ENCODE measurements at places on chromosomes 7 and 10.

- DNase-seq = no peak
Measured at GRCh38 chr7:405489-406211, 114.0 kb downstream of the PDGFA start.

DNA sequence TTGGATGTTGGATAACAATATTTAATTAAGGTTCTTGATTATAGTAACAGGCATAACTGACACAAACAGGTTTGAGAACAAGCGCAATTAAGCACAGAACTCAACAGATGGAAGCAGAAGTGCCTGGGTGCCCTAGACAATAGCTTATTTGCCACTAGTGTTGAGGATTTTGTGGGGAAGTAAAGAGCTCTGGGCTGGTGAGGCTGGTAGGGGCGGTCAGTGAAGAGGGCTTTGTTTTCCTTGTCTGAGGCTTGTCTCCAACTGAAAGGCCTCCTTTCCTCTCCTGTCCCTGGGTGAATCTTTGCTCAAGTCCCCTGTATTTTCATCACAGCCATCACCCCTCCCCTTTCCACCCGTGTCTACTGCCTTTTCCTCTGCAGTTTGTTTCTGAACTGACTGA lies 104.6 kb downstream of the KAT6B start:
- DNase-seq = no peak

DNA sequence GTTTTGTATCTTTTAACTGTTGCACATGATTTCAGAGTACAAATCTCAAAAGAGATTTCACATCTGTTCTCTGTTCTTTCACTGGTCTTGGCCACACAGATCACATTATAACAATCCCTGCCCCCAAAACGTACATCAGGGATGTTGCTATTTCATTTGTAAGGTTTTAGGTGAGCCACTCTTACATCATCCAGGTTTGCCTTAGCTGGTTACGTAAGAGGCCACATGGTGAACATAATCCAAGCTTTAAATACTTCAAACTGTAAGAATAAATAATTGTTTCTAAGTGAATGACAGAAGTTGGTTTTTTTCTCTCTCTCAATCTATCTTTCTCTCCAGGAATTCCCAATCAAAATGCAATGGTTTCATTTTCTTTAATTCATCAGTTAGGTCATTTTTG lies 245.9 kb upstream of the HGF start:
- no peak for DNase-seq

DNA sequence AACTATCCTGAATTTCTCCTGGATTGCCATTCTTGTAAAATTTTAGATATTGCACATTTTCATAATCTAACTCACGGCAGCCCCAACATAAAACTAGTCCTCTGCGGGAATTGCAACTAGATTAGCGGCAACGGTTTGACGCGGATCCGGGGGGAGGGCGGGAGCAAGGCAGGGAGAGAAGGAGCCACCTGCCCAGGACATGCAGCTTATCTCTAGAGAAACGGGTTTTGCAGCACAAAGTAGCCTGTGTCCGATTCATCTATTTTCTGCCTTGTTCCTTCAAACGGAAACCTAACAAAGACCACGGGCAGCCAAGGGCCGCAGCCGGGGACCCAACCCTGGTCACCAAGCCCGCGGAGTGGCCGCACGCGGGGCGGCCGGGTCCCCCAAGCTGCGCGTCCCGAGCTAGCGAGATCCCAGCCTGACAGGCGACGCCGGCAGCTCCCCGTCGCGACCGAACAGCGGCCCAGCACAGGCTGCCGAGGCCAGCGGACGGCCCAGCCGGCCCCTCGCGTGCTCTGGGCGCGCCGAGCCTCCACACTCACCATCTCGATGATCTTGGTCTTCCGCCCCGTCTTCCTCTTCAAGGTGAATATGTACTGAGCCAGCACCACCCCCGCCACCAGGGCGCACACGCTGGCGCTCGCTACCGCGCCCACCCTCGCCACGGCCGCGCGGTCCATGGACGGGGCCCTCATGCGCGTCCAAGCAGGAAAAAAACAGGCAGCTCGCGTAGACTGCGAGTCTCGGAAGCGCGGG lies at the start of gene NT5C3A:
Gene NT5C3A (minus strand): TSS at position 754 of the 759 bp plus-strand sequence. CDS start 71 bp downstream, at position 683.
- no peak for DNase-seq

DNA sequence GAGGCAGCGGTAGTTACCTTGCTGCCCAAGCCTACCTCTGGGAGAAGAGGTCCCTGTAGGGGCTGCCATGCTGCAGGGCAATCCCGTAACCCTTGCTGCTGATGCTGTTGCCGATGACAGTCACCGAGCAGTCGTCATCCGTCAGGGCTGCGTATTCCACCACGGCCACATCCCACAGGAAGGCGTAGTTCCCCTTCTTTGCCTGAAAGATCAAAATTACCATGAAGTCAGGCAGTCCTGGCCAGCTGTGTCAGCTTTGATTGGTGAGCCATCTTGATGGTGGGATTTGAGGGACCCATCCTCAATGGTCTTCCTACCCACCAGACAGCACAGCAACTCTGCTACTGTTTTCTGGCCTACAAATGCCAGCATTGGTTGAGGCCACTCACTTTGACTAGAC lies 746.8 kb downstream of the GRID1 start:
- no peak for DNase-seq

- no peak for DNase-seq
Measured at GRCh38 chr7:104963991-104964385, 50.0 kb upstream of the KMT2E start.

- peak; percentile 87 for DNase-seq
Measured at GRCh38 chr10:72048450-72049124, 39.8 kb downstream of the SPOCK2 start.

- DNase-seq = no peak
Measured at GRCh38 chr7:34143402-34143801, 238.1 kb downstream of the BMPER start.

GRCh38 chr10:117214401-117214800 lies 17.1 kb downstream of the KCNK18 start:
- DNase-seq = no peak

GRCh38 chr7:3592401-3593134 lies 291.5 kb downstream of the SDK1 start:
- no peak for DNase-seq

- no peak for DNase-seq
Measured at GRCh38 chr10:43383204-43383971, 12.0 kb downstream of the FXYD4 start.

DNA sequence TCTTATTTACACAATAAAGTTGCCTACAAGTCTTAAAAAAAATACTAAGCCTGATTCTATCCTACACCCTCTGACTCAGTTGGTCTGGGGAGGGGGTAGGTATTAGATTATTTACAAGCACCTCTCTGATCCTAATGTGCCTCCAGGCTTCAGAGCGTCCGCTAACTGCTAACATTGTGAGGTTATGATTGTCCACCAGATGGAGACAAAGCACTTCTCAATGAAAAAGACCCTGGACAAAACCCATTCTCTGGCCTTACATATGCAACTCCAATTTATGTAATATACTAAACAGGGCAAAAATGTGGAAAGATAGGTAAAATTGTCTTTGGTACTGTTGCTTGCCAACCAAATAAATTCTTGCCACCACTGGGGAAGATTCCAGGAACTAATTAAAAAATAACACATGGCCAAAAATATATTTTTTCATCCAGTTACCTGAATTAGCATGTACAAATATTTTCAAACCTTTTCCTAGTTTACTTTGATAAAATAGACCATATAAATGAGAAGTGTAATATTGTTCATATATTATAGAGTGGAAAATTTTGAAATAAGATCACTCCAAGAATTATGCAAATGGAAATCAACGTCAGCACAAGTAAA lies 92.4 kb downstream of the KIF20B start:
- no peak for DNase-seq

- DNase-seq = no peak
Measured at GRCh38 chr10:33483816-33484190, 149.3 kb upstream of the NRP1 start.

GRCh38 chr10:95818010-95818409 lies 62.0 kb downstream of the ENTPD1 start:
- no peak for DNase-seq

DNA sequence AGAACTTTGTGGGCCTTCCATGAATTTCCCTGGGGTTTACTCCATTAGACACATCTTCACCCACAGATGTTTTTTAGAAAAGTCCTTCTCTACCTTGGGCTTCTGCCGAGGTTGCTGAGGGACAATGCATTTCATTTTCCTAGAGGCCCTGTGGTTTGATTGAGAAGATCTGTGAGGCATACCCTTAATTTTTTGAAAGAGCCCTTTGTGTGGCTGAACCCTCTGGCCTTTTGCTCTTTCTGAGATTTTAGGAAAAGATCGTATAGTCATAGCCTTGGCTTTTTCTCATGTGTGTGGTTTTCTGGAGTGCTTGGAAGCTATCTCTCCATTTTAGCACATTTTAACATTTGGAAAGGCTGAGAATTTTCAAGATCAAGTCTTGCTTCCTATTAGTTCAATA lies 119.8 kb upstream of the LYZL1 start:
- no peak for DNase-seq

DNA sequence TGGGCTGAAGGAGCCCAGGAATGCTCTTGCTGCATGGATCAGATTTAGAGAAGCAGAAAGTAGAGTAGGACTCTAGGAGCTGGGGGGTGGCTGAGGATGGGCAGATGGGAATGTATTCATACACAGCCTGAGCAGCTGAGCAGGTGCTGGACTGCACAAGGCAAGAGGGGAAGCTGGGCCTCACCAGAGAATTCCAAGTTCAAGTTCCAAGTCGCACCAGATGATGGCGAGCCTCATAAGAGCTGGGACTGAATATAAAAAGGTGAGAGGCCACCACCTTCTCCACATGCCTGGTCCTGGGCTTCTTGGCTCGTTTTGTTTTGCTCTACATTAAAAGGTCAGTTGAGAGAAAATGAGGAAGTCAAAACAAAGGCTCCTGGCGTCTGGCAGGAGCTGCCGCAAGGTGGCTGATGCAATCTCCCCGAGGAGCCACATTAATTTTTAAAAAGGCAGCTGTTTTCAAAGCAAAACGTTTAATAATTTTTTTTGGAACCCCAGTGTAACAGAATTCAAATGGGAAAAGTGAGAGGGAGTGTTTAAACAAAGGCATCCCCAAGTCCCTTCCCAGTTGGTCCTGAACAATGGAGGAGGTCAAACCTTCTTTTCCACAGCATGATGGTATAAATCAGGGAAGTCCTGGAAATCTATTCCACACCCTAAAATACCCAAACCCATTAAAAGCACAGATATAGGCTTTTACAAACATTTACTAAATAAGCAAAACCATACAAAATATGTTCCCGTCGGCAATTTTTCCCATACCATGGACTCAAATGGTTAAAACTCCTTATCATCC lies 9.5 kb downstream of the CYREN start:
- DNase-seq = no peak

GRCh38 chr10:75649466-75649865 lies 218.0 kb downstream of the LRMDA start:
- DNase-seq = no peak

GRCh38 chr10:72574636-72575035 lies 51.2 kb downstream of the MICU1 start:
- no peak for DNase-seq

DNA sequence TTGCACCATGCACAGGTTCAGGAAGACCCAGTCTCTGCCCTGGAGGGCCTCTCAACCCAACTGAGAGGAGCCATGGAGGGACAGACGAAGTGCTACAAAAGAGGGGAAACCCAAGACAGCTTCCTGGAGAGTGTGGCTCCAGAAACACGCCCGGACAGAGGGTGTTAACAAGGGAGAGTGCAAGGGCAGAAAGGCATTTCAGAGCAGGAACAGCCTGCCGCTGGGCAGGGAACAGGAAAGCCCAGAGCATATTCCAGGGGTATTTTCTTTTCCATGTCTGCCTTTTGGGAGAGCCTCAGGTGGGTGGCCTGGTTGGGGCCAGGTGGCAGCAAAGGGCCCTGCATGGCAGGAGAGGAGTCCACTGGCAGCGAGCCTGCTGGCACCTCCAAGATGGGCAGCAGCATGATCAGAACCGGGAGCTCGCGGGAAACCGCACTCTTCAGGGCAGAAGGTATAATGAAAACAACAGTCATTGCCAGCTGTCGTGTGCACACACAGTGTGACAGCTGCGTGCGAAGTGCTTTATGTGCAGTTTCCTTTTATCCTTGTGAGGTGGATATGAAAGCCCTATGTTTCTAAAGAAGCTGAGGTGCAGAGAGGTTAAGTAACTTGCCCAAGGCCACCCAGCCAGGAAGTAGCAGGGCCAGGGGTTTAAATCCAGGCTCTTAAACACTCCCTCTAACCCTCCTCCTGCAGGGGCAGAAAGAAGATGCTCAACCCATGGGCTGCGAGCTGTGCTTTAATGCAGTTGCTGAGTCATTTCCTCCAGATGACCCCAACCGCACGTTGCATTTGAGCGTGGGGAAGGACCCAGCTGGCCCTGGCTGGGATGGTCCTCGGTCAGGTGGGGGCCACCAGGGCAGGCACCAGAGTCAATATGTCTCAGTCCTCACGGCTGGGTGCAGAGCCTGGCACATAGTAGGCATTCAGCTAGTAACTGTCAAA lies 128.6 kb downstream of the OAT start:
- no peak for DNase-seq

DNA sequence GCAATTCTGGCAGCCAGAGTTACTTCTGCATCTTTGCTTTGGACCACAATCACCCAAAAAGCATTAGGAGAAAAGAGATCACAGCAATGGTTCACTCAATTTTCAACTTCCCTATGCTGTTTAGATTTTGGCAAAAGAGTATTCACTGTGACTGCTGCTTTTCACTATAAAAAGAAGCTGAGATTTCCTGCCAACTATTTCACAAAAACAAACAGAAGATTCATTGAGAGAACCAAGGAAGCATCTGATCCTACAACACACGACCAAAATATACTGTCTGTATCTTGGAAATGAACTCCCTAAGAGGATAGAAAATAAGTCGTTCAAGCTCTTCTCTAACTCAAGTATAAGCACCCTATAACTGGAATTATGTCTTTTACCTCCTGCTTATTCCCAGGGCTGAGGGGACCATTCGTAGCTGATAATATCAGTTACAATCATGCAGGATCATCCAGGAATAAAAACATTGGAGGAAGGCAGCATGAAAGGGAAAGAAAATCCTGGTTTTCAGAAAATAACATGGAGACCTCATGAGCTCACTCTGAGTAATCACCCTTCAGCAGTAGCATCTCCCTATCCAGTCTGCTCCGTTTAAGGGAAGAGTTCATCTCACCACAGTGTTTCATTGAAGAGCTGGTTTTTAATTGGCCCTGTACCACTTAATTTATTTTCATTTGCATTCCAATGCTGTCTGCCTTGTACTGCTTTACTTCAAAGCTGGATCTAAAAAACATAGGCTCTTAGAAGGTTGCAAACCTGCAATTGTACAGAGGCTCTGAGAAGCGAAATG lies 256.2 kb downstream of the PAXIP1 start:
- no peak for DNase-seq

DNA sequence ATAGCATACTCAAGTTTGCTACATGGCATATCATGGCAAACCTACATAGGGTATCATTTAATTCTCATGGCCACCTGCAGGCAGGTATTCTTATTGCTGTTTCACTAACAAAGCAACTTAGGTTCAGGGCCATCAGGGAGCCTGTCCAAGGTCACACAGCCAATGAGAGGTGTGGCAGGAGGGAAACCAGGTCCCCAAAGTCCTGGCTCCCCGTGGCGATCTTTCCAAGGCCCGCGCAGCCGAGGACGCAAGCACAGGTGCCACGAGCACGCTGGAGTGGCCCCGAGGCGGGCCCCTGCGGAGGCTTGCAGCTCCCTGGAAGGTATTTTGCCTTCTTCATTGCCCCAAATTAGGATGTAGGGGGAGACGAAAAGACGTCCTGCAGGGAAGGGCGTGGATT lies 20.8 kb downstream of the PRKAG2 start:
- DNase-seq = no peak

Measured in stimulated activated CD4-positive, alpha-beta T cell treated with anti-CD3 and anti-CD28 coated beads, Interleukin-1b, Interleukin-23, amount 100 ng/mL, for 1 hour (primary cell).